ENCODE measurements at places on chromosomes 1 and 21. TPM values are rescaled to one million over a fixed set of nuclear protein-coding genes. Genes with fewer than 3 reads are reported as not detected.

DNA sequence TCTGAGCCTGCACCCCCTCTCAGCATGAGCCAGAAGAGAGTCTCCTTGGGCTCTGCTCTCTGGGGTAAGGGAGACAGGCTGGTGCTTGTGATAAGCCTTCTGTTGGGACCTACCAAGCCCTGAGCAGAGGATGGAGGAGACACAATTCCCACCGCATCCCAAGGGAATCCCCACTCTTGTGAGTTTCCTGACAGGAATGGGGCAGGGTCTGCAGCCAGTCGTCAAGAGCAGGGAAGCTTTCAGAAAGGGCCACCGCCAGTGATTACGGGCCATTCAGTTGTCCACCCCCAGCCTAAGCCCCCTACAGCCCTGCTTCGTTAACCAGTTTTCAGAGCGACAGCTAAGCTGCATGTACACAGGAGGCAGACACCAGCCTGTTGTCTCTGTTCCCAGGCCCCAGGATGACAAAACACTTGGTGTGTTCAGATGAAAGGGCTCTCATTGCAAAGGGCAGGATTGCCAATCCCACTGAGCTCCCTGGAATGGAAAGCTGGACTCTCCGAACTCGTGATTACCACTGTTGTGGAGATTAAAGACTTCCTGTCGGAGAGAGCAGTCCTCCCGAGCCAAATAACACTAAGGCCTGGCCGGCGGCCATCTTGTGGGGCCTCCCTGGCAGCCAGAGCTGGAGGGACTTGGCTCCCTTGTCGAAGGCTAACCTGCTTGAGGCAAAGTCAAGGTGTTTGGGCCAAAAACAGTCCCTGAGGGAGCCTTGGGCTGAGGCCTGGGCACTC lies 37.4 kb upstream of the SLC30A1 start:
- peak overlapping the region; percentile 9 for H3K27ac ChIP-seq
- no peak for DNase-seq
- peaks cover 8% of the 10 kb centered on the region for H3K4me1 ChIP-seq
- H3K27me3 ChIP-seq = no peaks in the 10 kb centered on the region

GRCh38 chr21:45095505-45095904 lies 21.1 kb downstream of the ADARB1 start:
- H3K36me3 ChIP-seq = peaks cover 31% of the 10 kb centered on the region
- no peak overlapping the region for H3K4me3 ChIP-seq
- peaks cover 19% of the 10 kb centered on the region for H3K4me1 ChIP-seq
- H3K27me3 ChIP-seq = no peaks in the 10 kb centered on the region

- no peaks in the 10 kb centered on the region for H3K36me3 ChIP-seq
- H3K27me3 ChIP-seq = no peaks in the 10 kb centered on the region
Measured at GRCh38 chr1:23417570-23417969, 7.0 kb downstream of the TCEA3 start.

- DNase-seq = no peak
- no peak overlapping the region for H3K4me3 ChIP-seq
- no peaks in the 10 kb centered on the region for H3K36me3 ChIP-seq
- H3K27me3 ChIP-seq = peaks cover 17% of the 10 kb centered on the region
- no peaks in the 10 kb centered on the region for H3K4me1 ChIP-seq
- H3K27ac ChIP-seq = no peak overlapping the region
Measured at GRCh38 chr1:117598489-117598888, 7.4 kb upstream of the TENT5C start.

Gene DCST1
- not detected for total RNA-seq

Gene L1TD1
- not detected for total RNA-seq

Data from IMR-90 (cell line).